Aorta (tissue), 5 donors: ENCODE measurements at places on chromosomes 4 and X.

DNA sequence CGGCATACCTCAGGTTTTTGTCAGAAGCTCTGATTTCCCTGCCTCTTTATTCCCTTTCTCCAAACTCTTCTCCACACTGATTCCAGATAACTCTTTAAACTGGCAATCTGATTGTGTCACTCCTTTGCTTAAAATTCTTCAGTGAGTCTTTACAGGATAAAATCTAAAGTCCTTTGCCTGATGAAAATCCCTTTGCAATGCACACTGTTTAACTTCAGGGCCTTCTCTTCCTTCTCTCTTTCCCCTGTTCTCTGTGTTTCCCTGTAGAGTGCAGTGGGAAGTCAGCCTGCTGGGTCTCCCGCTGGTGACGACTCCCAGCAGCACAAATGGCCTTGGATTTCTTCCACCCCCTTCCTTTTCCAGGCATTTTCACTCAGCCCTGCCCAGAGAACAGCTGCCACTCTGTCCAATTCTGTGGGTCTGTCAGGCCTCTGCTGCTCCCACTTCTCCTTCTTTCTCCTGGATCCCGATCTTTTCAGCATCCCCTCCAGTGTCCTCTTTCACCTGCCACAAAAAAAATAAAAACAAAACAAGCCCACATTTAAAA, 189.9 kb upstream of the NWD2 start:
- no peak for DNase-seq

DNA sequence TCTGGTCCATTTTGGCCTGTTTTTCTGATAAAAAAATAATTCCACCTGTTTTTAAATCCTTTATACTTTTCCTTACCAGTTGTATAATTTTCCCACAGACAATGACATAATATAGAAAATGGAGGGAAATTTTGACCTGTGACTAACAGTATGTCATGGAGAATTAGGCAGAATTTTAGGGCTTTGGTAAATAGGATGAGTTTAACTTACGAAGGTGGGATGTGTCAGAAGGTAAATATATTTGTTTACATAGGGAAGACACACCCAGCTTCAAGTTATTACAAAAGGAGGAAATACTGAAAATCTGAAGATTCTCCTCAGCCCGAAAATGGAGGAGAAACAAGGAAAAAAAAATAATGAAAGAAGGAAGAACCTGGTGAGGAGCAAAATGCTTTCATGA, 64.6 kb upstream of the PPP3CA start:
- DNase-seq, result no peak

GRCh38 chrX:20197641-20198210, 56.1 kb upstream of the EIF1AX start:
- no peak for DNase-seq

GRCh38 chrX:19670854-19671620, 155.7 kb upstream of the MAP3K15 start:
- no peak for DNase-seq

GRCh38 chr4:88751258-88752075, 53.8 kb upstream of the NAP1L5 start:
- DNase-seq, result no peak
